ENCODE measurements at places on chromosomes 1 and 21. TPM values are rescaled to one million over a fixed set of nuclear protein-coding genes. Genes with fewer than 3 reads are reported as not detected.
A peak's percentile ranks its signal among the peaks of the same experiment; 100 is the strongest.

DNA sequence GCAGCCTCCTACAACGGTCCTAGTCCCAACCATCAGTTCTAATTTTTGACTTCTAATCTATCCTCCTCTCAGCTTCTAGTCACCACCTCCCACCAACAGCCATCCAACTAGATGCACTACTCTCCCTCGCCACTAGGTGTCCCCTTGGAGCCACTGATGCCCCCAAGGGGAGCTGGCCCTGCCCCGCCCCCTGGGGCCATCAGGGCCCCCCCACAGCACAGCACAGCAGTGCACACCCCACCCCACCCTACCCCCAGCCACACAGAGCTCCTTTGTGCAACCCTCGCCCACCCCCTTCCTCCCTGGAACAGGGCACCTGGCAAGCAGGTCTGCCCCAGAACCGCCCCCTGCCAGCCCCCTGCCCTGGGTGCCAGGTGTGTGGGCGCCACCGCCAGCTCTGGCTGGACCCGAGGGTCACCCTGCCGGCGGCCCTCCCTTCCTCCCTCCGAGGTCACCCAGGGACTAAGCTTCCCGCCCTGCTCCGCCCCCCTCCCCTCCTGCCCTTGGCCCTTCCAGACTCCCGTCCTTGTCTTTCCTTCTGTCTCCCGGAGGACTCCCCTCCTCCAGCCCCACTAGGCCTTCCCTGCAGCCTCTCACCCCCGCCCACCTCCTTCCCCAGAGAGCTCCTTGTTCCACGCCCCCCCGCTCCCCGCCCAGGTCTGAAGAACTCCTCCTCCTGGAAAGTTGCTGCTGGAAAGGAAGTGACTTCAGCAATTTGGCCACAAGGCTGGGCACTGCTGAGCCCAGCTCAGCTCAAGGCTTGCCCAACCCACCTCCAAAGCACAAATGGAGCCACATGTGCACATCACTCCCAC lies 47.0 kb downstream of the AHDC1 start:
- H3K36me3 ChIP-seq, result peaks cover 20% of the 10 kb centered on the region
- H3K27ac ChIP-seq, result peak overlapping the region; percentile 86
- peak overlapping the region; percentile 24 for H3K4me3 ChIP-seq
- H3K27me3 ChIP-seq, result no peaks in the 10 kb centered on the region

DNA sequence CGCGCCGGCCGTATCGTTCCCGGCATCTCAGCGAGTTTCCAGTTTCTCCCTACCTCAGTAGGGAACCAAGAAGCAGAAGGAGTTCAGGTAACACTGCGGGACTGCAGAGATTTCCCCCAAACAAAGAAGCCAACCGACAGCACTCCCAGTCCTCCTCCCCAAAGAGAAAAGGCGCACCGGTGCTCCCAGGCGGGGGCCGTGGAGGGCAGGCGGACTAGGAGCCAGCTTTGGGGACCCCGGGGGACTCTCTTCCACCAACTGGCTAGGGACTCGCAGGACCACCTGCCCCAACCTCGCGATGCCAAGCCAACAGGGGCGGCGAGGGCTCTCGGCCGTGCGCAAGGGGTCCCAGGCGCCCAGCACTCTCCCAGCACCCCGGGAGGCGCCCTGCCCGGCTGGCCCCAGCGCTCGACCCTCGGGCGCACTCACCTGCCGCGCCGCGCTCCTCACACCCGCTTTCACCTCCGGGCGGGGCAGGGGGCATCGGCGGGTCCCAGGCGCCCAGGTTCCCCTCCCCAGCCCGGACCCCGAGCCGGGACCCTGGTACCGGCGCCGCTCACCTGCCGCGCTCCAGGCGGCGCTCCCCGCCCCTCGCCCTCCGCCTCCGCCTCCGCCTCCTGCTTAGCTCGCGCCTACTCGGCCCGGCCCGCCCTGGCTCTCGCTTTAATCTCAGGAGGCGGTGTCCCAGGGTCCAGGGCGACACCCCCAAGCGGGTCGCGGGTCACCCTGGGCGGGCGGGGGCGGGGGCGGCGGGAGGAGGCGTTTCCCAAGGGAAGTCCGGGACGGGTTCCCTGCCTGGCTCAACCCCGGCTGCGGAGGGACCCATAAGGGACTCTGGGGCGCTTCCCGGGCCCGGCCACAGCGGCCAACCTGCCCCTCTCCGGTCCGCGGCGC lies at the start of gene TMPRSS2:
TMPRSS2 (minus strand) TSS at position 638 of the 894 bp plus-strand sequence. CDS start 10,025 bp downstream, outside the sequence.
- H3K27ac ChIP-seq, result peak within 1 kb of the TSS; percentile 96
- DNase-seq, result peak; percentile 80
- H3K36me3 ChIP-seq, result peaks cover 11% of the 10 kb centered on the region
- peaks cover 50% of the 10 kb centered on the region for H3K4me1 ChIP-seq

- DNase-seq, result no peak
- peaks cover 77% of the 10 kb centered on the region for H3K36me3 ChIP-seq
- H3K27me3 ChIP-seq, result no peaks in the 10 kb centered on the region
- no peak overlapping the region for H3K27ac ChIP-seq
- no peaks in the 10 kb centered on the region for H3K4me1 ChIP-seq
Measured at GRCh38 chr21:31687108-31687507, 27.6 kb downstream of the SOD1 start.

DNA sequence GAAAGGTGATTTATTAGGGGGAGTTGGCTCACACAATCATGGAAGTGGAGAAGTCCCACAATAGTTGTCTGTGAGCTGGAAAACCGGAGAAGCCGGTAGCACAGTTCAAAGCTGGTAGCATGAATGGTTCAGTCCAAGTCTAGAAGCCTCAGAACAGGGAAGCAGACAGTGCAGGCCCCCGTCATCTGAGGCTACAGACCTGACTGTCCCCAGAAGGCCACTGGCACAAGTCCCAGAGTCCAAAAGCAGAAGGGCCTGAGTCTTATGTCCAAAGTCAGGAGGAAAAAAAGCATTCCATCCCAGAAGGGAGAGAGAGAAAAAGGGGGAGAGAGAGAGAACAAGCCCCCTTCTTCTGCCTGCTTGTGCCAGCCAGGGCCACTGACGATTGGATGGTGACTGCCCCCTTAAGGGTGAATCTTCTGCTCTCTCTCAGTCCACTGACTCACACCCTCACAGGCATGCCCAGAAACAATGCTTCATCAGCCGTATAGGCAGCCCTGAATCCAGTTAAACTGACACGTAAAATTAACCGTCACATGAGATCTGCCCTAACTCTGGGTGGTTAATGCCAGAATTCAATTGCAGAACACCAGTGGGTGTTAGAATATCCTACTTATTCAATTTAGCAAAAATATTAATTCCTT lies 49.3 kb upstream of the POU2F1 start:
- DNase-seq, result no peak
- H3K4me1 ChIP-seq, result peaks cover 7% of the 10 kb centered on the region
- H3K36me3 ChIP-seq, result no peaks in the 10 kb centered on the region
- H3K27me3 ChIP-seq, result no peaks in the 10 kb centered on the region
- no peak overlapping the region for H3K27ac ChIP-seq

- H3K4me1 ChIP-seq, result no peaks in the 10 kb centered on the region
- H3K4me3 ChIP-seq, result no peak overlapping the region
- H3K27ac ChIP-seq, result no peak overlapping the region
- H3K27me3 ChIP-seq, result no peaks in the 10 kb centered on the region
- H3K36me3 ChIP-seq, result no peaks in the 10 kb centered on the region
Measured at GRCh38 chr21:14591377-14591776, 45.3 kb upstream of the SAMSN1 start.

GRCh38 chr1:37148663-37149062 lies 114.3 kb upstream of the GRIK3 start:
- H3K27me3 ChIP-seq, result no peaks in the 10 kb centered on the region
- DNase-seq, result no peak
- no peaks in the 10 kb centered on the region for H3K36me3 ChIP-seq
- H3K4me3 ChIP-seq, result no peak overlapping the region
- no peak overlapping the region for H3K27ac ChIP-seq

DNA sequence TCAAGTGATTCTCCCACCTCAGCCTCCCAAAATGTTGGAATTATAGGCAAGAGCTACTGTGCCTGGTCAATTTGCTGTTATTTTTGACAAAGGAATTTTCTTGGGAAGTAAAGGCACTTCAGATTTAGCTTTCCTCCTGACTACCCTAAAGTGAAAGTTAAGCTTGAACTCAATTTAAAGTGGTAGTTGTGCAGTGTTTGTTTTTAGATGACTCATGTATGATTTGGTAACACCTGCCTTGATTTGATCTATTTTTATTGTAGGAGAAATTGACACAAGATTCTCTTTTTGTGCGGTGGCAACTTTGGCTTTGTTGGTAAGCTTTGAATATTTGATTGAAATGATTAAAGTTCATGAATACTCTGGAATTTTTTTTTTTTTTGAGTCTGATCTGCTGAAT lies 5.0 kb downstream of the RABGGTB start:
- H3K27ac ChIP-seq, result no peak overlapping the region
- peaks cover 3% of the 10 kb centered on the region for H3K4me1 ChIP-seq
- no peaks in the 10 kb centered on the region for H3K27me3 ChIP-seq
- DNase-seq, result no peak
- H3K36me3 ChIP-seq, result peaks cover 58% of the 10 kb centered on the region
- H3K4me3 ChIP-seq, result no peak overlapping the region

- H3K27ac ChIP-seq, result no peak overlapping the region
- no peaks in the 10 kb centered on the region for H3K36me3 ChIP-seq
- H3K4me3 ChIP-seq, result no peak overlapping the region
- no peak for DNase-seq
Measured at GRCh38 chr1:180672505-180672904, 40.7 kb downstream of the XPR1 start.

DNA sequence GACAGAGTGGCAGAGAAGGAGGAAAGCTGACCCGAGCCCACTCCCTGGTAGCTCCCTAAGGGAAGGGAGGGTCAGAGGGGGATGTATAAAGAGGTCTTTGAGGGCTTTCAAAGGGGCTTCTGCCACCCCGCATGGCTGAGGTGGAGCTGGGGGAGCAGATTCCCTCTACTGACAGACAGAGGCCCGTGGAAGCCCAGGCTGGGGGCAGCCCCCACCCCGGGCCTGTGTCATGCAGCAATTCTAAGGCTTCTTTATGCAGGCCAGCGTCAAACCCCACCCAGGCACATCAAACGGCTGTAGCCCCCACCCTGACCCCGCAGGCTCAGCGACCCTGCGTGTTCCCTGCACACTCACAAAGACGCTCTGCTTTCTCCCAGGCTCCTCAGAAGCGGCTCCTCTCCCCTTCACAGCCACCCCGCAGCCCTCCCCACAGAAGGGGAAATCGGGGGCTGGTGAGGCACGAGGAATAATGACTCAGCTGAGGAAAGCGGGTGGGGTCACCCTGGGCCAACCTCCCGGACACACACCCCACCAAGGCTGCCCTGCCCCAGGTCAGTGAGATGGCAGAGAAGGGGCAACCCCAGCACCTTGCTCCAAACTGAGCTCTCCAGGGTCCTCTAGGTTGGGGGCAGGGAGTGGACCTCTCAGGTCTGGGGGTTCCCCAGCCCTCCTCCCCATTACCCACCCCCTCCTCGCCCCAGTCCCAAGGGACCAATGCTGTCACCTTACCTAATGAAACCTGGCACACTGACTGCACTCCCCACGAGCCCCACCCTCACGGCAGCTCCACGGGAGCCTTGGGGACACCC lies 10.8 kb downstream of the SLC45A3 start:
- no peak for DNase-seq
- H3K27me3 ChIP-seq, result no peaks in the 10 kb centered on the region
- no peak overlapping the region for H3K27ac ChIP-seq
- peaks cover 4% of the 10 kb centered on the region for H3K36me3 ChIP-seq
- no peak overlapping the region for H3K4me3 ChIP-seq

- H3K27ac ChIP-seq, result no peak overlapping the region
- no peaks in the 10 kb centered on the region for H3K27me3 ChIP-seq
- H3K36me3 ChIP-seq, result peaks cover 43% of the 10 kb centered on the region
- DNase-seq, result no peak
Measured at GRCh38 chr1:15509586-15509985, 14.4 kb downstream of the CASP9 start.

DNA sequence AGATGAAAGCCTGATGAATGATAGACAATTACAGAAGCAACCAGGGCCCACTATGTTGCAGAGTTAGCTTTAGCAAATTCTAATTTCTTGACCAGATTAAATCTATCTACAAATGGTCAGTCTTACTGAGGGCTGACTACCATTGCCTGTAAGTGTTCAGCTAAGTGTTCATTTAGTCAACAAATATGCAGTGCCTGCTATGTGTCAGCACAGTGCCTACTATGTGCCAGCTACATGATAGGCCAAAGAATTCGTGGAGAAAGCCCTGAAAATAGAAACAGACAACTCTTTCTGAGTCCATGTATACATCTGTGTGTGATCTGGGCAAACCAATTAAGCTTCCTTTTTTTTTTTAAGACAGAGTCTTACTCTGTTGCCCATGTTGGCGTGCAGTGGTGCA lies 212.8 kb downstream of the SMYD3 start:
- H3K4me1 ChIP-seq, result no peaks in the 10 kb centered on the region
- H3K27ac ChIP-seq, result no peak overlapping the region
- H3K4me3 ChIP-seq, result no peak overlapping the region
- no peak for DNase-seq

GRCh38 chr1:6602669-6603237 lies at the start of gene KLHL21:
Gene KLHL21, minus strand, starts transcription at chr1:6602869. Its CDS starts 52 bp downstream, at chr1:6602817.
- DNase-seq, result peak; percentile 87
- H3K36me3 ChIP-seq, result peaks cover 12% of the 10 kb centered on the region
- peak within 1 kb of the TSS; percentile 99 for H3K27ac ChIP-seq
- peak within 1 kb of the TSS; percentile 87 for H3K4me3 ChIP-seq

- no peaks in the 10 kb centered on the region for H3K36me3 ChIP-seq
- H3K27ac ChIP-seq, result no peak overlapping the region
- H3K4me3 ChIP-seq, result no peak overlapping the region
- DNase-seq, result peak; percentile 9
Measured at GRCh38 chr1:176656257-176656995, 193.5 kb downstream of the PAPPA2 start.

DNA sequence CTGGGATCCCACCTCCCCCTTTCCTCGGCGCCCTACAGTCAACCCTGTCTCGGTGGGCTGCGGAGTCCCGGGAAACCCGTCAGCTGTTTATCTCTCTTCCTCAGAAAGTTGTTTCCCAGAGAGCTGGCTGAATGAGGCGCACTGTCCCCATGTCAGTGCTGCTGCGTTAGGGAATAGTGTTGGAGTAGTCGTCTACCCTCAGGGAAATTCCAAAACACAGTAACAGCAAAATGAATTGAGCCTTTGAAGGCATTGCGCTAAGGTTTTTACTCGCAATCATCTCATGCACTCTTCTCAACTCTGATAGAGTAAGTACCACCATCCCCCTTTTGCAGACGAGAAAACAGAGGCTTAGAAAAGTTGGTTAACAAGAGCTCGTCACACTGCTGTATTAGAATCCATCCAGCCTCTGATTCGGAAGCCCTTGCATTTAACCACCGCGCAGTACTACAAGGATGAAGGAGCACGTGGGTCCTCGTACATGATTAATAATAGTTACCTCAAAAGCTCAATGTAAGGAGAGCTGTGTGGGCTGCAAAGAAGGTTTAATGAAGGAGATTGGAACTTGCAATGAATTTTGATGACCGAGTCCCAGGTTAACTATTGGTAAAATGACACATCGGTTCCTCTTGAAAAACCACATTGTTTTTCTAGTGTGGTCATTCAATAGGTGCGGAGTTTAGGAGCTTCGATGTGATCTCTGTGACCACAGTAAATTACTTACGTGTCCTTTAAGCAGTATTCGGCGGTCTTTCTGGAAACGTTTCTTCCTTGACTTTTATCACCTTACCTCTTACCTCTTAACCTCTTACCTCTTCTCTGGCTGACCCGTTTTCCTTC lies 788 bp upstream of the EDEM3 start:
- peak overlapping the region; percentile 42 for H3K27ac ChIP-seq
- H3K27me3 ChIP-seq, result no peaks in the 10 kb centered on the region
- peak overlapping the region; percentile 97 for H3K4me3 ChIP-seq
- H3K36me3 ChIP-seq, result no peaks in the 10 kb centered on the region

LCE3E gene
- not detected for polyA plus RNA-seq

ATP1A4 gene
- 0.27 TPM for polyA plus RNA-seq

OR2AK2 gene
- polyA plus RNA-seq, result not detected

OR2T33 gene
- not detected for polyA plus RNA-seq

MTARC1 gene
- 35.7 TPM for polyA plus RNA-seq
